ENCODE measurements at places on chromosomes 4 and X. TPM values are rescaled to one million over a fixed set of nuclear protein-coding genes. Genes with fewer than 3 reads are reported as not detected.

- no peak for DNase-seq
These were observed 258.8 kb downstream of the ARHGAP24 start for GRCh38 chr4:85733798-85734197.

DNA sequence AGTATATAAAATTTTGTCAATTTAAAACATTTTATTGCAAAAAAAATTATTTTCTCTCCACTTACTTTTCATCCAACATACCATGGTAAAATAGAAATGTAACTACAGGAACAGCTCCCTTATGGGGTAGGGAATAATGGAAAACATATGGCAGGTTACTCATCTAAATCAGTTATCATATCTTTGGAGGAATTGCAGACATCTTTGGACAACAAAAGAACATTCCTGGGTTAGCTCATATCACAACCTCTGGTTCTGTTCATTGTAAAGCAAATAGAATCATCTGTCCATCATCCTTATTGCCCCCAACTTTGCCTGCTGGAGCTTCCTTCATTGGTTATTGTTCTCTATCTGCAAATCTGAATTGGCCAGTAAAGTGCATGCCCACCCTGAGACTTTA, 387.5 kb upstream of the GRID2 start:
- no peak for DNase-seq

DNA sequence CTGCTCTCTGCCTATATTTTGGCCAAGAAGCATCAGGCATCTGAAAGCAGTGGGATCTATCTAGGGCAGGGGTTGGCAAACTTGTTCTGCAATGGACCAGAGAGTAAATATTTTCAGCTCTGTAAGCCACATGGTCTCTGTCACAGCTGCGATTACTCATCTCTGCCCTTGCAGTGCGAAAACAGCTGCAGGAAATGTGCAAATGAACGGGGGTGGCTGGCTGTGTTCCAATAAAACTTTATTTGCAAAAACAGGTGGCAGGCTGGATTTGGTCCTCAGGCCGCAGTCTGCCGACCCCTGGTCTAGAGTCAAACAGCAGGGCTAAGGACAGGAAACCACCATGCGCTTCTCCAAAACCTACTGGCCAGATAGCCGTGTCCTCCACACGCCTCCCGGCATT, 48.6 kb downstream of the ACOX3 start:
- DNase-seq = no peak

DNA sequence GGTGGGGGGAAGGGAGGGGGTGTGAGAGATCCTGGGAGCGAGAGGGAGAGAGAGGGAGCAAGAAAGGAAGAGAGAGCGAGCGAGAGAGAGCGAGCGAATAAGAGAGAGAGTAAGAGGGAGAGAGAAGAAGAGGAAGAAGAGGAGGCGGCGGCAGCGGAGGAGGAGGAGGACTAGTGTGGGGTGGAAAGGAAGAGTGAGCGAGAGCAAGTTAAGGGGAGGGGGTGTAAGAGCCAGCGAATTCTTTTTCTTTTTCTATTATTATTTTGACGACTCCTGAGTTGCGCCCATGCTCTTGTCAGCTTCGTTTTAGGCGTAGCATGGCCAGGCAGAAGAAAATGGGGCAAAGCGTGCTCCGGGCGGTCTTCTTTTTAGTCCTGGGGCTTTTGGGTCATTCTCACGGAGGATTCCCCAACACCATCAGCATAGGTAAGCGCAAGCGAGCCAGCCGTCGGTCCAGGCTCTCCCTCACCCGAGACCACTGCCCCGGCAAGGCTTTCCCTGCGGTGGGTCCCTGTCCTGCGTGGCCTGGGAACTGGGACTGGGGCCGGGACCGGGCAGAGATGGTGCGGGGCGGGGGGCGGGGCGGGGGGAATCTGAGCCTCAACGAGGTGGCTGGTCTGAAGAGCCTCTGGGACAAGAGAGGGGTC, at the start of gene GRIA3:
Gene GRIA3 (plus strand): TSS at position 60 of the 647 bp plus-strand sequence. CDS start 258 bp downstream, at position 318.
- no peak for DNase-seq

DNA sequence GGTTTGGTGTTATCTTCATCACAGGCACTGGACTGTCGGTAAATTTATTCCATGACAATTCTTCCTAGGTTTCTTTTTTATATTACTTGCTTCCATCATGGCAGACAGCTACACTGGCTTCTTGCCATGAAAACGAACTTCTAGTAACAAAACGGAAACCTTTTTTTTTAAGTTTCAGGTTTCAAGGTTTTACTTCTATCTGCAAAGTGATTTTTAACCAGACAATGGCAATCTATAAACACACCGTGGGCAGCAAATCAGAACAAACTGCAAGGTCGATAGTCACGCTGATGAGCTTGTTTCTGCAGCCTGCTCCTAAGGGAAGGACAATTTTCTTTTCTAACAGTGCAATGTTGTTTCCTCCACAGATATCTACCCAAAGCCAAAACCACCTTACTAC, 29.9 kb downstream of the XG start:
- DNase-seq = no peak

The HEPH gene
- 44.6 TPM for polyA plus RNA-seq

Data from renal cortex interstitium (tissue), 15 donors.